ENCODE measurements at places on chromosomes 7 and 10. TPM values are rescaled to one million over a fixed set of nuclear protein-coding genes. Genes with fewer than 3 reads are reported as not detected.

SEMA4G gene
- total RNA-seq = 2.5 TPM

LRRD1 gene
- 0.05 TPM for total RNA-seq

CYP26C1 gene
- total RNA-seq = not detected

TWIST1 gene
- 2.2 TPM for total RNA-seq

ADARB2 gene
- total RNA-seq = 0.10 TPM

CACUL1 gene
- total RNA-seq = 52.7 TPM

HOXA6 gene
- total RNA-seq = 3.8 TPM

TAS2R41 gene
- total RNA-seq = not detected

CALHM3 gene
- total RNA-seq = not detected

TLX1 gene
- total RNA-seq = not detected

NME8 gene
- not detected for total RNA-seq

- no peak for DNase-seq
Measured at GRCh38 chr10:89078724-89079672, 88.4 kb downstream of the FAS start.

- DNase-seq = no peak
Measured at GRCh38 chr10:76342996-76343395, 911.6 kb downstream of the LRMDA start.

DNA sequence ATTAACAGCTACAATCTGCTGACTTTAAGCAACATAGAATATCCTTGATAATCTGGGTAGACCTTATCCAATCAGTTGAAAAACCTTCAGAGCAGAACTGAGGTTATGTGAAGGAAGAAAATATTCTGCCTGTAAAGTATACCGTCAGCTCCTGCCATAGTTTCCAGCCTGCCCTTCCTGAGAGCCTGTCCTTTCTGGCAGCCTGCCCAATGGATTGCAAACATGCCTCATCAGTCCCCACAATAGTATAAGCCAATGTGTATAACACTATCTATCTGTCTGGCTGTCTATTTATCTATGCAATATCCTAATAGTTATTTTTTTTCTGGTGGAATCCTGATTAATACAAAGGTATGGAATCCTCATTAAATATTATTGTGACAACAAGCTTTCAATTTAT is 489.2 kb upstream of the KCND2 start:
- peak; percentile 56 for DNase-seq

DNA sequence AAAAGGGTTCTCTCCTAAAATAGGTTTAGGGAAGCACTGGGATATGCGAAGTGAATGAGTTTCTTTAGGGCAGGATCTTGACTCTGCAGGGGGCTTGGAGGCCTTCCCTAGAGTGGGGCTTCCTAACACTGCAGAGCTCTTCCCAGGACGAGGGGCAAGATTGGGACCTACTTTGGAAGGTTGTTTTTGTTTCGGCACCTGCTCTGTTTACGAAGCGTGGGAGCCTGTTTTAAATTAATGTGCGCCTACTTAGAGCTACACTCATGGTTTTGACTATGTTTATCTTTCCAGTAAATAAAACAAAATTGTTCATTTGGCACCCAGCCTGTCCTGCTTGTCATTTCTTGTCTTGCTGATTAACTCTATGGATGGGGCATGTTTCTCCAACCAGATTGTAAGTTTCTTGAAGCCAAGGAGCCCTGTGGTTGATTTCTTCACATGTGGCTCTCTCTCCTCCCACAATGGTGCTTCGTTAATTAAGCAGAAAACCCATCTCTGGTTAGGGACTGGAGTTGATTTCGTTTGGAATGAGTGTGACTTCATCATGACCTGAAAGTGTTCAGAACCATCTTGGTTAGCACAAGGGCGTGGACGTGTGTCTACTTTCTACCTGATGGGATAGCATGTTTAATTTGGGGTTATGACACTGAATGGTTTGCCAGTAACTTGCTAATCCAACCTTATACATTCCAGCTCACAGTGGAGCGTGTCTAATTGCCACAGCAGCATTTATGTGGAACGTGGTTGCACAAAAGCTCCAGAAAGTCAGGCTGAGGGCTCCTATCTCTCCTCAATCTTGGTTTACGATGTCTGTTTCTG is 98.1 kb downstream of the TCF7L2 start:
- DNase-seq = peak; percentile 88

DNA sequence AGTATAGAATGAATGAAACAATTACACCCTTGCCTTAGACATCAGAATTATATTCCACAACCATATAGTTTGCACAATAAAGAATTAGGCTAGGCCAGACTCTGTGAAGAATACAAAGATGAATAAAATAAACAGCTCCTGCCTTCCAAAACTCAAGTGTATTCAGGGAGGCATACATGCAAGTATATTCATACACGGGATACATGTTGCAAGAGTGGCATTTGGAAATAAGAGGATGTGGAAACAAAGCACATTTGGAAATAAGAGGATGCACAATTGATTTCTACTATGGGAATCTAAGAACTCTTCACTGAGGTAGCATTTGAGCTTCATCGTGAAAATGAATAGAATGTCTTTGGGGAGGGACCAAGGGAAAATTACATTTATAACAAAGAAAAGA is 27.0 kb upstream of the TMEM26 start:
- DNase-seq = no peak

- DNase-seq = peak; percentile 16
Measured at GRCh38 chr7:92880212-92881090, 44.1 kb upstream of the CDK6 start.

DNA sequence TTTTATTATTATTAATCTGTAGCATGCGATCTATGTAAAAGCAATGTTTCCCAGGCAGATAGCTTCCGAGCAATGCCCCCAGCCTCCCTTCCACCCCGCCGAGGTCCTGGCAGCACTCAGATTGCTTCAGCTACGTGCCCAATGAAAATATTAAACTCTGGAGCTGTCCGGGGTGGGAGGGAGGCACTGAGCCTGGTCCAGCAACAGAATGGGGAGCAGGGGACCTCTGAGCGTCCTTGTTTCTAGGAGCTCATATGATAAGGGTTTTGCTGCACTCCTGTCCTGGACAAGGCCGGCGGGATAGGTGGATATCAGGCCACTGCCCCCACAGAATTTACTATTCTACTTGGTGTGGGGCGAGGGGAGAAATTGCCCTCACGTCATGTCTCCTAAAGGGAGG is 44.5 kb upstream of the CDK1 start:
- no peak for DNase-seq

- no peak for DNase-seq
Measured at GRCh38 chr7:36614959-36615358, 109.3 kb downstream of the AOAH start.

DNA sequence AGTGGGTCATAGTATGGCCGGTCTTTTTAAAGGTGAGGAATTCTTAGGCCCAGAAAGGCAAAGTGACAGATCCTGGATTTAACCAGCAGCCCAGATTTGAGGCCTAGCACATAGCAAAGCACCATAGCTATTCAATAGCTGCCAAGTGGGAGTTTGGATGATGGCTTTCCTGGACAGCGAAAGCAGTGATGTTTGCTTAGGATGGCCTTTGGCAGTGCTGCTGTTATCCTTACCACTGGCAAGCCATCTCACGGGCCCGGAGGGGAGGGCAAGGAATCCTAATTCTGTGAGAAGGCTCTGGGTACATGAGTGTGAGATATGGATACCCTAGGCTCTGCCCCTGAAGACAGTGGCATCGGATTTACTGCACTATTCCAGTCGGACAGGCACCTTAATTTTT is 50.4 kb downstream of the TCF7L2 start:
- DNase-seq = no peak

- no peak for DNase-seq
Measured at GRCh38 chr7:16647435-16647960, 1.5 kb downstream of the BZW2 start.

DNA sequence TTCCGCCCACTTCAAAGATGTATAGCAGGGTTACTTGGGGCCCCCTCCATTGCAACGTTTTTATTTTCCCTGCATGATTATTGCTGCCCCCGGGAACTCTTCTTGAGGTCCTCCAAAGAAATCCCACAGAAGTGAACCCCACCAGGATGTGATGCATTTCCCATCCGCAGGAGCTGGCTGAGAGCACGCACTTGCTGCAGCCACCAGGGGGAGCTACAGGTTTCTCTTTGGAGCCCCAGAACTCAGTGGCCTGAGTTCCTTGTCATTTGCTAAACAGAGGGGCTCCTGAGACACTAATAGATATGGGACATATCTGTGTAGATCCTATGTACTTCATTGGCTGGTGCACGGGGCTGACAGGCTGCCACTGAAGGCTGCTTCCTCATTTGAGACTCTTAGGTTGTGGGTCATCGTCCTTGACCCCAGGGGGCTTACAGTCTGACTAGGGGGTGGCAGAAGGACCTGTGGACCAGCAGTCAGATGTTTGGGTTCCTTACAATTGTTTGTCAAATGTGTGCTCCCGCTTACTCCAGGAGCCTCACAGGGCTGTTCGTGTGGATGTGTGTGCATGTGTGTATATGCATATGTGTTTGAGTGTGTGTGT is 52.3 kb upstream of the ENO4 start:
- DNase-seq = peak; percentile 86

- DNase-seq = no peak
Measured at GRCh38 chr7:135939261-135939812, 37.8 kb downstream of the MTPN start.

DNA sequence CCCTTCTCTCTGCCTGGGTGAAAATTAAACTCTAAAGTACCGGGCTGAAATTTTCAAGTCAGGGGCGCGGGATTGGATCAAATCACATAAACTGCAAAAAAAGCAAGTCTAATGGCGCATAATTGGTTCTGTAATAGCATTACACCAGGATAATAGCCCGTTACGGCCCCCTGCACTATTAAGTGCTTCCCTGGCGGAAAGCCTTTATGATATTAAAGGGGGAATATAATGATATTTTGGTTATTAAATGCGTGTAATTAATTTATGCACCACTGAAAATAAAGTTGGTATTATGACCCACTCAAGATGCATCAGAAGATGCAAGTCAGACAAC is 744 bp upstream of the DRGX start:
- no peak for DNase-seq

DNA sequence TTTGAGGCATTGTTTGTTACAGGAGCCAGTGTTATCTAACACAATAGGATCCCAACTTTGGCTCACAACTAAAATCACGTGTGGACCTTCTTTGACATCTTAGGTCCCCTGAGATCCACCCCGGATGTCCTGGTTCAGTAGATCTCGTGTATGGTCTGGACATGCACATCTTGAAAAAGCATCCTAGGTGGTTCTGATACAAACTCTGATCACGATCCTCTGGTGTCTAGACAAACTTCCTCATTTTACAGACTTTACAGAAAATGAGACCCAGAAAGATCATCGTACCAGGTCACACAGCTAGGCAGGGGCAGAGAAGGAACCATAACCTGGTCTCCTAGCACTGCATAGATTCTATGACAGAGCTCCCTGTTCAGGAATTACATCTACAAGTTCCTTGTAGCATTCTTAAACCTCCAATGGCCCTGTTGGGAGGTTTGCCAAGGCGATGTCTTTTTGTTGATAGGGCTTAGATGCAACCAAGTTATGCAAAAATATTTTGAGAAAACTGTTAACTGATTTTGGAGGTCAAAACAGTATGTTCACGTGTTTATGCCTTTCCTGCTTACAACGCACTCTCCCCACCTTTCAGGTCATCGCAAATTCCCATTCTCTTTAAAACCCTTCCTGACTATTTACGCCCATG is 30.8 kb upstream of the CHST15 start:
- no peak for DNase-seq

- no peak for DNase-seq
Measured at GRCh38 chr10:71381611-71382010, 15.1 kb upstream of the CDH23 start.

DNA sequence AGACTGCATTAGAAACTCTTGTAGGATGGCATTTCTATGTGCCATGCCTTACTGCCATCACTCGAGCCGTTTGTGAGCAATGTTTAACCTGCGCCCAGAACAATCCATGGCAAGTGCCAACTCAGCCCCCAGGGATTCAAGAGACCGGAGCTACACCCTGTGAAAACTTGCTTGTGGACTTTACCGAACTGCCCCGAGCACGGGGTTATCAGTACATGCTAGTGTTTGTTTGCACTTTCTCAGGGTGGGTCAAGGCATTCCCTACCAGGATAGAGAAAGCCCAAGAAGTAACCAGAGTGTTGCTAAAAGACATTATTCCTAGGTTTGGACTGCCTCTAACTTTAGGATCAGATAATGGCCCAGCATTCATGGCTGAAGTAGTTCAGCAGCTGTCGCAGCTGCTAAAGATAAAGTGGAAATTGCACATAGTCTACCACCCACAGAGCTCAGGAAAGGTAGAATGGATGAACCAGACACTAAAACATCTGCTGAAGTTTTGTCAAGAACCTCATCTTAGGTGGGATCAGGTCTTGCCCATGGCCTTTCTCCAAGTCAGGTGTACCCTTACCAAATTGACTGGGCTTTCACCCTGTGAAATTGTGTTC is 8.9 kb upstream of the CYREN start:
- peak; percentile 70 for DNase-seq

GRCh38 chr7:43460733-43461348 is 122.1 kb upstream of the STK17A start:
- DNase-seq = no peak

- no peak for DNase-seq
Measured at GRCh38 chr7:47444376-47445098, 137.4 kb downstream of the TNS3 start.

DNA sequence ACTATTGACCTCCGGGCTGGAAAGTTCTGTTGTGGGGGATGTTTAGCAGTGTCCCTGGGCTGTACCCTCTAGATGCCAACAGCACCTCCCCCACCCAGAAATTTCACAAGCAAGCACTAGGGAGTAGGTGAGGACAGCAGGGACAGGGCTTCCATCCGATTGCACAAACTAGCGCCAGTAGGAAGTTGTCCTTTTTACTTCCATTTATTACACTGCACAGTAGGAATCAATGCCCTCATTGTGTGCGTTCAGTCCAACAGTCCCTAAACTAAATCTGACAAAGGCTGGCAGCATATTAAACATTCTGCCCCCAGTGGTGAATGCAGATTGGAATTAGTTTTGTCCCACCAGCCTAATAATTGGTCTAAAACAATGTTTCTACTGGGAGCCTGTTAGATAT is 6.4 kb upstream of the SOSTDC1 start:
- no peak for DNase-seq

- peak; percentile 68 for DNase-seq
Measured at GRCh38 chr7:141366091-141366621, 185.1 kb upstream of the AGK start.

- DNase-seq = no peak
Measured at GRCh38 chr10:95395947-95396449, 105.2 kb upstream of the PDLIM1 start.

- no peak for DNase-seq
Measured at GRCh38 chr10:126021833-126022500, 125.6 kb downstream of the FANK1 start.
